ENCODE measurements at places on chromosomes 3 and 15.

DNA sequence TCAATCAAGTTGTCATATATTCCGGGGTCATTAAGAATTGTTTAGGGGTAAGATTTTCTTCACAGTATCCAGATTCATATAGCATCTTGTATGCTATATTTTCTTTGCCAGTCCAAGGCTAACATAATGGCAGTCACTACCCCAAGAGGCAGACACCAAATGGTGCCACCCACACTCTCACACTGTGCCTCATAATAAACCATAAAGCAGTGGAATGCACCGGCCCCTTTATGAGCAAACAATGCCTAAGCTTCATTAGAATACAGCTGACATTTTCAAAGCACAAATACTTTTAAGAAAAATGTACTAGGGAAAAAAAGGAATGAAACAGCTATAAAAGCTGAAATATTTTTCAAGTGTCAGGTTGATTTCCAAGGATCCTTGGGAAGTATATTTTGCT lies 121.6 kb downstream of the TFDP2 start:
- DNase-seq = peak; percentile 57

- no peak for DNase-seq
These were observed 25.9 kb upstream of the GP9 start for GRCh38 chr3:129034642-129035041.

- DNase-seq = no peak
These were observed 7.4 kb downstream of the RASGRF1 start for GRCh38 chr15:79083154-79083553.

GRCh38 chr3:15522016-15522415 lies 510 bp upstream of the COLQ start:
- DNase-seq = no peak

GRCh38 chr3:167870759-167871158 lies 135.2 kb downstream of the SERPINI1 start:
- DNase-seq = no peak

GRCh38 chr3:174618368-174619080 lies 240.6 kb upstream of the NAALADL2 start:
- DNase-seq = peak; percentile 45

DNA sequence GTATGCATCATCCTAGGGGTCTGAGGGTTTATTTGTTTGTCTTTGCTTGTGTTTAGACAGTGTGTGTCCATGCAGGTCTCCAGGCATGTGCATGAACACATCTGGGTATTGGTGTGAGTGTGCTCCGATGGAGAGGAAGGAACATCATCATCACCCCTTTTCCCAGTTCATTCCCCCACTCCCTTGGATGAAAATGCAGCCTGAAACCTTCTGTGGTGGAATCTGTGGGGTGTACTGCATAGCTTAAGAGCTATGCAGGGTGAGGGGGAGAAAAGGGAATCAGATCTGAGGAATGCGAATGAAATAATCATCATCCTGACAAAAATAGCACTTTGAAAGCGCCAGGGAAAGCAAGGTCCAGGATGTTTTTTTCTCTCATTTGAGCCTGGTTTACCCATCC lies 520.1 kb downstream of the NTRK3 start:
- no peak for DNase-seq

- peak; percentile 90 for DNase-seq
These were observed at the start of gene CSTA for GRCh38 chr3:122324871-122325323. Gene CSTA, plus strand, starts transcription at chr3:122325248. Its CDS starts 45 bp downstream, at chr3:122325293.

DNA sequence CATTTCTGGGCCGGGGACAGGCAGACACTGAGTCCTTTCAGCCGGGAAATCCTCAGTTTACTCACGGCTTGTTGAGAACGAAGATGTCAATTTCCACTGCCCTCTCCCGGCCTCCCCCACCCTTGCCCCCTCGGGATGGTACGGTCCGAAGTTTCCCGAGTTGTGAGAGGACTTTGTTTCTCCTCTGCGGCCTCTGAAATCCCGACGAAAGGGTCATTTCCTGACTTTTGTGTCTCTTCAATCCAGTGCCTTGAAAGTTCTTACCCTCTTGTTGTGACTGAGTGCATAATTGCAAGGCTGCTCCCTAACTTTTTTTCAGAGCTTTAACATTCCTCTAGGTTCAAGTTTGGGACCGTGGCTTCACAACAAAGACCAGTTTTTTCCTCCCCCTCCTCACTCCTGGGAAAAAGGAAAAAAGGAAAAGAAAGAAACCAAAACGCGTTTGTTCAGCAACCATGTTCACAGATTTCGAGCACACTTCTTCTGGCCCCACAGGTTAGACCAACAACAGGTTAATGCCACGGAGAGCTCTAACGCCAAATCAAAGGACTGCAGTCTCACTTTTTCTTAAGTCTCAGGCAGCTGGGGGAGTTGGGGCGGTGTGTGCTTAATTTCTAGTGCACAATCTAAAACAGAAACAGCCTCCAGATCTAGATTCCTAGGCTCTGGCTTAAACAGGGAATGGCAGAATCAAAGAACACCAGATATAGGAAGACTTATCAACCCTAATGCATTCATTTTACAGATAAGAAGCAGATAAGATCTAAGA lies 138.9 kb downstream of the TMCO5A start:
- DNase-seq = no peak

GRCh38 chr3:98551754-98552153 lies 20.0 kb downstream of the GPR15 start:
- no peak for DNase-seq

- no peak for DNase-seq
These were observed 65.2 kb downstream of the SLCO2A1 start for GRCh38 chr3:133964547-133964946.

DNA sequence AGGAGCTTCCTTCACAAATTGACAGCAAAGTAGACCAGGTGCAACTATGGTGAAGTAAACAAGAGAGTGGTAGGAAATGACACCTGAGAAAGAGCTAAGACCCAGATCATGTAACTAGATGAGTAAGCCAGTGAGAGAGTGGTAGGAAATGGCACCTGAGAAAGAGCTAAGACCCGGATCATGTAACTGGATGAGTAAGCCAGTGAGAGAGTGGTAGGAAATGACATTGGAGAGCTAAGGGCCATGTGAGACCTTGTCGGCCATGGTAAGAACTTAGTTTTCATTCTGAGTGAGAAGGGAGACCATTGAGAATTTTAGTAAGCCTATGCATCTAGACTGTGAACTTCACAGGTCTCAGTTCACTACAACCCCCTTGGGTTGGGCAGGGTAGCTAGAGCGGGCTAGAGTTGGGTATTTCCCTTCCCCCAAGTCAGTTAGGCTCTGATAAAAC lies 5.4 kb upstream of the SENP7 start:
- DNase-seq = no peak

DNA sequence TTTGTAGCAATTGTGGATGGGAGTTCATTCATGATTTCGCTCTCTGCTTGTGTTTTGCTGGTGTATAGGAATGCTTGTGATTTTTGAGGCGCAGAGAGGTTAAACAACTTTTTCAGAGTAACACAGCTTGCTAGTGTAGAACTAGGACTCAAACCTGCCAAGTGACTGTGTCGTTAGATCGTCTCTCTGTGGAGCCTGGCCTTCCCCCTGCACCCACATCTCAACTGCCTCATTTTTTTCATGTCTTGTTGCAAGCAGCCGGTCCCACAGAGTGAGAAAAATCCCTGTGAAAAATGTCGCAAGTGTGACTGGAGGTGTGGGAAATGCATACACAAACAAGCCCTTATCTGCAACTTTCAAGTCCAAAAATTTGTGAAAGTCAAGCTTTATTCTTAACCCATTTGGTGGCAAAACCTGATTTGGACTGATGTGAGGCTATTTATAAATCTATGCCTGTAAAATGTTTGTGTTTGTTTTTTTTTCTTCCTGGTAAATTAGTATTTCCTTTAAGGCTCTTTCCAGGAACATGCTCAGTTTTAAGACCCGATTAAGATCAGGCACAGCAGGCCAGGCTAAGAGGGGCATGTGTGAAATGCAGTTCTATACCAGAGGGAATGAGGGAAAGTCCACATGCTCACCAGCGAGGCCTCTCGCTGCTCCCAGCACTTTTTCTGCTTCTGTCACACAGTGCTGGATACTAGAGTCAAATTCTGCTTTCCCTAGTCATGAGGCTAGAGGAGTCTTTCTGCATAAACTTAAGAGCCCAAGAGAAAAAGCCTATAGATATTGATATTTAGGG lies 25.8 kb downstream of the ST6GAL1 start:
- DNase-seq = no peak

GRCh38 chr15:41660235-41661077 lies at the start of gene MGA:
Gene MGA, plus strand, starts transcription at chr15:41660405.
- DNase-seq = peak; percentile 66

- DNase-seq = peak; percentile 73
These were observed 7.1 kb downstream of the ELL3 start for GRCh38 chr15:43769584-43770228.

GRCh38 chr3:20258371-20258770 lies 72.4 kb upstream of the SGO1 start:
- no peak for DNase-seq

GRCh38 chr15:73273181-73274002 lies 95.4 kb downstream of the HCN4 start:
- peak; percentile 60 for DNase-seq

- DNase-seq = no peak
These were observed 598 bp upstream of the SFMBT1 start for GRCh38 chr3:53046171-53047170.

DNA sequence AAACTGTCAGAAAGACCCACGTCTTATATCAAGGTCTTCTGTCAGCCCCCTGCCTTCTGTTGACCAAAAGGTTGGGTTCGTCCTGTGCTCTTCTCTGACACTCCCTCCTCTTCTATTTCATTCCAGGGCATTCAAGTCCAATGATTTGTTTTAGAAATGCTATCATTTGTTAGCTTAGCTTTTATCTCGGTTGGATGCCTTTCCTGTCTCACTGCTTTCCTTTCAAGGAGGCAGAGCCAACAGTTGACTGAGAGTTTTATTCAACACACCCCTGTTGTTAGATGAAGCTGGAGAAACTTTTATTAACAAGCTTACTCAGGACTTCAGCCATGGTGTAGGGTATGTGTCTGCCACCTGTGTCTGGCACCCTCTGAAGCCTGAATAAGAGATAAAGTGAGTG lies 112.0 kb upstream of the SLC7A14 start:
- no peak for DNase-seq

GRCh38 chr3:55624238-55624637 lies 137.1 kb upstream of the WNT5A start:
- no peak for DNase-seq

GRCh38 chr3:187558990-187559389 lies 111.2 kb downstream of the SST start:
- no peak for DNase-seq

DNA sequence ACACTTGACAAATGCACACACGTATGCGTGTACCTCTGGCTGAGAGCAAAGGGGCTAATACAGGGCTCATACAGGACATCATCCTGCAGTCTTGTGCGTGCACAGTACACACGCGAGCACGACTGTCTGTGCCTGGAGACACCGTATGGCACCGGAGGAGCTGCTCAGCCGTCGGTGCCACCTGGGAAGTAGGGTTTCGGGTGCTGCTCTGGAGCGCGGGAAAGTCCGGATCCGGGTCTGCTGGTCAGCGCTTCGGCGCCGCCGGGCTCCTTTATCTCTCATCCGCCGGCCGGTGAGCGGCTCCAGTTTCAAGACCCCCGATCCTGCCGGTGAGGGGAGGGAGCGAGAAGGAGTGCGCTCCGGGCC lies 9.3 kb downstream of the FOXL2 start:
- no peak for DNase-seq

DNA sequence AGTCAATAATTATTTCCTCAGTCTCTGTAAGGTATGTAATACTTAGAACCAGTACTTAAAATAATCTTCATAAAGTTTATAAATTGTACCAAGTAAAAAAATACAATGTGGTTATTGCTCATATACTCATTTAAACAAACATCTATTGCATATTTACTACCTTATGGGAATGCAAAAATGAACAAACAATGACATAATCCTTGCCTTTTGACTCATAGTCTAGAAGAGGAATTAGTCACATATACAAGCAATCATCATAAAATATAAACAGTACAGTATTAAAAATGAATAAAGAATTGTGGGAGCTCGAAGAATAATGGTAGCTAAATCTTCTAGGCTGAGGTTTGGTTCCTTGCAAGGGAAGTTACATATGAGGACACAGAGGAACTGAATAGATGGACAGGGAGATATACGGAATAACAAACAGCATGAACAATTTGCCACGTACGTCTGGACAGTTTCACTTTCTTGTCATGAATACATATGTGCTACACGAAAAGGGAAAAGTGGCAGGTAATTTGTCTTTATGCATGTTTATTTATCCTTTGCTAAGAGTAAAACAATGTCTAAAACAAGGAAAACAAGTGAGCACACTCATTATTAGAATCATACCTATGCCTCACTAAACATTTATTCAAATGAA lies 17.2 kb downstream of the IMPG2 start:
- DNase-seq = no peak

- DNase-seq = no peak
These were observed 105.8 kb upstream of the GAP43 start for GRCh38 chr3:115517457-115518050.

- DNase-seq = no peak
These were observed 174.3 kb downstream of the TP63 start for GRCh38 chr3:189805375-189806067.

DNA sequence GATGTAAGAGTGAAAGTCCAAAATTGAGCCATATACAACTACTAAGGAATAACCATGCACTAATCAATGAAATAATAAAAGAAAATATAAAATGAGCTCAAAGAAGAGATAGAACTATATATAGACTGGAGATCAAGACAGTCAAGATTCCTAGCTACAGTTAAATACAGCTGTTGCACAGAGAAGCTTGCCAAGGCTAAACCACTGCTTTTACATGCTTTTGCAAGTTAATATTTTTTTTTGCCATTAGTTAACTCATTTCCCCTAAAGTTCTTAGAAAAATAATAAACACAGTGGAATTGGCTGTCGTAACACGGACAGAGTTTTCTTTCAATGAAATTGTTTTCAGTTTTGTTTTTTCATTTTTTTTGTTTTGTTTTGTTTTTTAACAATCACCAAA lies 123.0 kb downstream of the VGLL3 start:
- no peak for DNase-seq

GRCh38 chr3:171133796-171134569 lies 107.5 kb upstream of the SLC2A2 start:
- DNase-seq = no peak
